Hepatic stellate cell (primary cell): ENCODE measurements at places on chromosomes 4 and X.

DNA sequence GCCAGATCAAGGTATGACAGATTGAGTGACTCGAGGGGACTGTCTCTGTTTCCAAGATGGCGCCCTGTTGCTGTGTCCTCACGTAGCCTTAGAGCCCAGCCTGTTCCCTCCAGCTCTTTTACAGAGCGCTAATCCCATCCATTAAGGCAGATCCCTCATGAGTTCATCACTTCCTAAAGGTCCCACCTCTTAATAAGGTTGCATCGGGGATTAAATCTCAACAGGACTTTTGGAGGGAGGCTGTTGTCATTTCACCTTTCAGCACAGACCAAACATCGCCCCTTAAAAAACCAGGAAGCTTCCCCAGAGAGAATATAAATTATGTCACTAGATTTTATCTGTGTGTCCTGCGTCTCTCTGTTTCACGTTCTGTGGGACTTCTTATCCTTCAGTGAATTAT is 32.6 kb upstream of the DHRSX start:
- no peak for DNase-seq

GRCh38 chrX:121886557-121886956 is 839.1 kb downstream of the GLUD2 start:
- DNase-seq, result no peak

GRCh38 chr4:1752284-1753041 is 31.1 kb downstream of the TACC3 start:
- DNase-seq, result no peak

- peak; percentile 24 for DNase-seq
Measured at GRCh38 chr4:152485726-152486276, 50.1 kb downstream of the FBXW7 start.

DNA sequence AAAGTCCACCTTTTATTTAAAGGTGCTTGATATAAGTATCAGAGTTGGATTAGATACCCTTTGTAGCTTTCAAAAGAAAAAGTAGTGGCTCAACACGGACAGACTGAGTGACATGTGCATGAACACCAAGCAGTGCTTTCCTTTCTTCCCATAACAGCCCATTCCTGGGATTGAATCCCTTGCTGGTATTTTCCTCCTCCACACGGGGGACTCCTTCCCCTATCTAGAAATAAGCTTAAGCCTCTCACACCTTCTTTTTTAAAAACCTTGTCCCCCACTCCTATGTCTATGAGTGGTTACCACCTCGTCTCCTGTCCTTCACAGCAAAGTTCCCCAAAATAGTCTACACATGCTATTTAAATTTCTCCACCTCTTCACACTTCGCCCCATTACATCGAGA is 5.1 kb downstream of the AP1S2 start:
- DNase-seq, result no peak

GRCh38 chrX:44183329-44183728 is 160.1 kb downstream of the EFHC2 start:
- DNase-seq, result no peak
